ENCODE measurements at places on chromosomes 16 and 17. TPM values are rescaled to one million over a fixed set of nuclear protein-coding genes. Genes with fewer than 3 reads are reported as not detected.

Gene PPY
- total RNA-seq, result not detected

Gene NPTX1
- total RNA-seq, result 20.3 TPM

Gene SLC13A2
- not detected for total RNA-seq

Gene MAF
- 15.8 TPM for total RNA-seq

Gene CHST4
- total RNA-seq, result not detected

Gene NPIPB6
- 3.4 TPM for total RNA-seq

Gene SLC16A6
- total RNA-seq, result 0.15 TPM

DNA sequence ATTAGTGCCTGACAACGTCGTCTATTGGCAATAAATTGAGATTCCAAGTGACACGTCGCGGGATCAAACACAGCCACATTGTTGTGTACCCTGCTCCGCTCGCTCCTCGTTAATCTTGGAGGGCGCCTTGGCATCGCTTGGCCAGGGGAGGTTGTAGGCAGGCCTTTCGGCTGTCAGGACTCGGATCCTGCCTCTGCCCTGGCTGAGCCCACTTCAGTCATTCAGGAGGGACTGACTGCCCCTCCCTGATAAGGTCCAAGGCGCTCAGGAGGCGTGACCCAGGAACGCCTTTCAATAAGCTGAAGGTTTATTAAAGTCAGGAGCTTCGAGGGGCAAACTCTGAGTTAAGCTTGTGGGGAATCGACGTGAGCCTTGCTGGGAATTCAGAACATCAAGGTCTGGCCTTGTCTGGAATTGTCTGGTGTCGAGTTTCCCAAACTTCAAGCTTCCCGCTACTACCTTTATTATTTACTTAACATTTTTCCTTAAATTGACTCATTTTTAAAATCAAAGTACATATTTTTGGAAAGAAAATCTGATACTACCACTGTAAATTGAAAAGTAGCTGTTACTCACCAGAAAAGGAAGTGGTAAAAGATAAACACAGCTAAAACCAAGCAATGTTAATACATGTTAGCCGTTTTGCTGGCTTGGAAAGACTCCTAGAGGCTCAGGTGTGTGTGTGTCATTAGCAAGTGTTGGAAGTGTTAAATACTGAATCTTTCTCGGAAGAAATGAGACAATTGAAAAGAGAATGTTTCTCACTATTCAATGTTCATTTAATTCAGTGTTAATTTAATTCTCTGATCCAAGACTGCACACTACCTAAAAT is 5.3 kb upstream of the IRX3 start:
- peak; percentile 55 for DNase-seq

DNA sequence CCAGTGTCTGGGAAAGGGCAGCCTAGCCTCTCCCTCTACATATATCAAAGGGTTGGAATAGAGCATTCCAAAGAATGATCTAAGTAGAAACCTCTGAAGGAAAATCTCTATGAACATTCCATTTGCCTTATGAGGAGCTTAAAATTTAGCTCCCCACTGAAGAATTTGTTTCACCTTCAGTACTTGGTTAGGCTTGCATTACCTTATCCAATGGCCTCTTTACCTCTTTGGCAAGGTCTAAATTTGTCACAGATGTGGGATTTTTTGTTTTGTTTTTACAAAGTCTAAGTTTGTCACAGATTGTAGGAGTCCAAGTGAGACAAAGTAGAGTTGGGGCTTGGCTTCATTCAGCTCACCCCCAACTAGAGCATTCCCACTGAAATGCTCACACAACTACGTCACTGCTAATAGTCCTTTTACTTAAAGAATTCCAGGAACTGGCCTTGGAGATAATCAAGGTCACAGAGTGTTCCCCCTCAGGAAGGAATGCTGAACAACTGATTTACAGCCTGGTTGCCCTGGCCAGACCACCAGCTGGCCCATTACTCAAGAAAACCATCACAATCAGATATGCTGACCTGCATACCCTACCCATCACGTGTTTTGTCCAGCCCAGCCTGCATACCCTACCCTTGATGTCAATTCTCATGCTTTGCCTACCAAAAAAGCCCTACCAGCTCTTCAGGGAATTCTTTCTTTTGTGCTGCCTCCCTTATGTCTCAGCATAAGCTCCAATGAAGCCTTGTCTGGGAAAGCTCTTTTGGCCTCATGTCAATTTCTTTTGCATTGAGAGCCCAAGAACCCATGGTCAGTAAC is 26.5 kb upstream of the PPM1D start:
- no peak for DNase-seq

DNA sequence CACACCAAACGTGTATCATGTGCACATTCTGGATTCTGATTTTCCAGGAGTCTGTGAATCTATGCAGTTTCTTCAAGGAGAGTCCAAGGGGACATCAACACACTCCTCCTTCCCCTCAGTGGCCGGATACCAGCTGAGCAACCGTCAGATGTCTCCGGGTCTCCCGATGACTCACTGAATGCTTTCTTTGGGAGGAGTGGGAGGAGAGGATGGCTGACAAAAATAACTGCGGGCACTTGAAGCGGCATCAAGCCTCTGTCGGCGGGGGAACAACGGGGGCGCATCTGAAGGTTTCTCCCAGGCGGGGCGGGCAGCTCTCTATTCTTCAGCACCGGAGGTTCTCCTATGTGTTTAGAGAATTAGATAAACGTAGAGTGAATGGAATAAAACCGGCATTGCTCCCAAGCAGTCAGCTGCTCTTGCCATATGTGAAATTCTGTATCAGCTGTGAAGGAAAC is 24.6 kb upstream of the LRRC75A start:
- no peak for DNase-seq

- DNase-seq, result no peak
Observed at GRCh38 chr17:80529104-80529903, 15.3 kb upstream of the RPTOR start.

GRCh38 chr17:49913226-49914095 is 55.5 kb upstream of the DLX4 start:
- no peak for DNase-seq

GRCh38 chr16:80671281-80671849 is 130.6 kb downstream of the DYNLRB2 start:
- DNase-seq, result no peak

- no peak for DNase-seq
Observed at GRCh38 chr16:50528820-50529219, 19.4 kb upstream of the NKD1 start.

DNA sequence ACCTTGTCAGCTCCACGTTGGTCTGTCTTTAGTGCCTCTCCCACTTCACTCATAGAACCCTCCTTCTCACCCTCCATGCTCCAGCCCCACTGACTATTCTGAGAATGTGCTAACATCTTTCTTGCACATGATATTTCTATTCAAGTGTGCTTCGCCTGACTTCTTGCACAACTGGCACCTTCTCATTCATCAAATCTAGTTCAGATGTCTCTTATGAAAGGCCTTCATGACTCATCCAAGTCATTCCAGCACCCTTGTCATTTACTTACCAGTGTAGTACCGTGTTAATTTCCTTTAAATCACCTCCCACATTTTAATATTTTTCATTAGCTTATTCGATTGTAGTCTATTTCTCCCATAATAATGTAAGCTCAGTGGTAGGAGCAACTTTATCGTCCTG is 197.8 kb upstream of the PIRT start:
- no peak for DNase-seq

GRCh38 chr16:56409195-56409594 is 16.1 kb downstream of the AMFR start:
- no peak for DNase-seq

- no peak for DNase-seq
Observed at GRCh38 chr17:45423304-45423974, 9.2 kb downstream of the ARHGAP27 start.

- DNase-seq, result no peak
Observed at GRCh38 chr17:34726536-34727384, 147.4 kb downstream of the TMEM132E start.

GRCh38 chr17:45001310-45001709 is 33.2 kb upstream of the C1QL1 start:
- DNase-seq, result no peak

DNA sequence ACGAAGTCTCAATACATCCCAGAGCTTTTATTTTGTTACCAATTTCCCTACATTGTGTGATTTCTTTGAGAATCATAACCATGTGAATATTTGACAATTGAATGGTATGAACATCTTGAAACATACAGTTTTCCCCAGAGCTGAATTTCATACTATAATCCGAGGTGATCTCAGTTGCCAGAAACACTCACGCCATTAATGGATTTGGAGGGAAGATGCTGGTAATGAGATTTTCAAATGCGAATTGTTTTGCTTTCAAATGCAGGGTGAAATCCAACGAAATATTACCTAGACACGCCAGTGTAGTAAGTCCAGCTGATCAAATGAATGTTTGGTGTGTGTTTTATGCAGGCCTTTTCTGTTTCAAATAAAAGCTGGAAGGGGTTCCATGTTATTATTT is 277.8 kb upstream of the CDH5 start:
- no peak for DNase-seq

Measured in chondrocyte (in vitro differentiated cells).